ENCODE measurements at places on chromosomes 1 and 21.

DNA sequence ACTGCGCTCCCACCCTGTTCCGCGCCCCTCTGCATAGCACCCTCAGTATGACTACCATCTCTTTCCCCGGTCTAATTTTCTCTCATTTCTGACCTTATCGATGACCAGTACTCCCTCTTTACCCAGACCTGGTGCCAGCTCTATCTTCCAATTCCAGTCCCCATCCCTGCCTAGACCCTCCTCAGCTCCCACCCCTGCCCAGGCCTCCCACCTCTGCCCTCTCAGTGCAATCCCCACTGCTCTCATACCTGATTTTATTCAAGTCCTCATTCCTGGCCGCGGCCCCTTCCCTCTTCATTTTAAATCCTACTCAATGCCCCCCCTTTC lies 1.3 kb downstream of the USP24 start:
- no peak for DNase-seq

DNA sequence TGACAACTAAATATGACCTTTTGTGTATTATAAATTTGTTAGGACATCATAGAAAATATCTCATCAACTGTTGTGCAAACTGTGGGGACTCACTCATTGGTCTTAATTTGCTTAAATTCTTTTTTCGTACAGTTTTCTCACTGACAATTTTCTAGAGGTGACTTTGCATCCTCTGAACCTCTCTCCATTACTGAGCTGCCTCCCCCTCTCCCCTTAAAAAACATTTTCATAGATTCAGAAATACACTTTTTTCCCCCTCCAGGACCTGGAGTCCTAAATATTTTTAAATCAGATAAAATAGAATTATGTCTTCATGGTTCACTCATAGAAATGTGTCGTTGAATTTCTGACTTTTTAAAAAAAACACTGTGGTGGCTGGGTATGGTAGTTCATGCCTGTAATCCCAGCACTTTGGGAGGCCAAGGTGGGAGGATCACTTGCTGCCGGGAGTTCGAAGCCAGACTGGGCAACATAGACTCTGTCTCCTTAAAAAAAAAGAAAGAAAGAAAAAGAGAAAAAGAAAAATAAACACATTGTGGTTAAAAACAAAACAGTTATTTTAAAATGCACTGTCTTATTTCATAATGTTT lies 1.5 kb downstream of the CNST start:
- peak; percentile 60 for DNase-seq

DNA sequence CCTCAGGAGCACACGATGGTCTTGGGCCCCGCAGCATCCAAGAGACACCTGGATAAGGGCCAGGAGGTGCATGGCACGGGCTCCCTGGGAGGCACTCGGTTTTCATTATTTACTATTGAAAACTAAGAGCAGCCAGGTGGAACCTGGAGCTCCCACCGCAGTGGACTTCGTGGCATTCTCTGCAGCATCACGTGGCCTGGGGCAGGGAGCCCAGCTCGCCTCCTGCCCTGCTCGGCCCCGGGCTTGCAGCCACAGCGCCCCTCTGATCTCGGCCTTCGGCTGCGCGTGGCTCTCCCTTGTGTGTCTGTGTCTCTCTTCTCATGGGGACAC lies 121.6 kb downstream of the SIK1 start:
- DNase-seq, result no peak

- DNase-seq, result no peak
Observed at GRCh38 chr1:178973652-178974101, 52.0 kb upstream of the FAM20B start.

DNA sequence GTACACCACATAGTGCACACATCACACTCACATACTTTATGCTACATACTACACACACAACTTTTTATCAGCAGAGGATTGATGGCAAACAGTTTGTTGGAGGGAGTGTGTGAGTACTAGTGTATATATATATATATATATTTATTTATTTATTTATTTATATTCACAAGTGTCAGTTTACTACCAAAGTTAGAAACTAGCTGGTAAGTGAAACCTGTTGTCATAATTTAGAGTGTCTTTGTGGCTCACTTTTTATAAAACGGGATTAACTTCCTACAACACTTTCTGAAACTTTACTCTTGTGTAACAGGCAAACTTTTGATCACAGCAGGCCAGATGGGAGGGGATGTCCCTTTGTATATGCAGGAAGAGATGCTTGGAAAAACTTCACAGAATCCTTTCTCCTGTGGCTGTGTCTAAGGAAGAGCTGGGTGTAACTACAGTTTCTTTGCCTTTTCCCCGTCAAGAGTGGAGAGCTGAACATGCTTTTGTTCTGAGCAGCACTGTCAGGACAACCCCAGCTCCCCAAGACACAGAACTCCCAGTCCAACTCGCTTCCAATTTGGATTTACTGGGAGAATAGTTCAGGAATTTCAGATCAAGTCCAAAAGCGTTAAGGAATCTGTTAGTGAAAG lies 1.9 kb upstream of the SAMD13 start:
- DNase-seq, result no peak

DNA sequence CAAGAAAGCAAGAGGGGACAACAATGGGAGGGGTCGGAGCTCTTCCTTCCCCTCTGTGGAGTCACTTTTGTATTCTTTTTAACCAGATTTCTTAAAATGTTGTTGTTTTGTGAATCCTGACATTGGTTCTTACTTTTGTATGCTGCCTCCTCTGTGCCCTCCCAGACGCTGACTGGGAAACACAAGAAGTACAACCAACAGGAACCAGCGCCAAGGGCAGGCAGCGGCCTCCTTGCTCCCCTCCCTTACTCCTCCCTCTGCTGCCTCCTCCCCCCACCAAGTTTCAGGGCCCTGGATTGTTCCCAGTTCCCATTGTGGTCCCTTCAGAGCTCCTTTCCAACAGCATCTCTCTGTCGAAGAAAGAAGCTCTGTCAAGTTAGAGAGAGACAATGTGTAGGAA lies 111.1 kb downstream of the BRINP2 start:
- DNase-seq, result no peak

GRCh38 chr1:164953098-164953497 lies 394.1 kb downstream of the PBX1 start:
- DNase-seq, result no peak

DNA sequence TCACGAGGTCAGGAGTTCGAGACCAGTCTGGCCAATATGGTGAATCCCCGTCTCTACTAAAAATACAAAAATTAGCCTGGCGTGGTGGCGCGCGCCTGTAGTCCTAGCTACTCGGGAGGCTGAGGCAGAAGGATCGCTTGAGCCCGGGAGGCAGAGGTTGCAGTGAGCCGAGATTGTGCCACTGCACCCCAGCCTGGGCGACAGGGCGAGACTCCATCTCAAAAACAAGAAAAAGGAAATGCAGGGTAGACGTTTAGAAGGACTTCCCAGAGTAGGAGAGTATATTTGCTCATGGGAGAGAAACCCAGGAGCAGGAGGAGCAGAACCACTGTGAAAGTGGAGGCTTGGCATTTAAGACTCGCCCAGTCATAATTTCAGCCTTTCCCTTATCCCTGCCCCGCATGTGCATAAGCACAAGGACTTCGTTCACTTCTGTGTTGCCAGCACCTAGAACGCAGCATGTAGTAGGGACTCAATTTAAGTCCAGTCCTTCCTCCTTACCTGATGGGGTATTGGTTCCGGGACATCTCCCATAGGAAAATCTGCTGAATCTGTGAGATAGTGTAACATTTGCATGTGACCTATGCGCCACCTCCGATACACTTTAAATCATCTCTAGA lies 5.2 kb upstream of the MEF2D start:
- DNase-seq, result no peak

DNA sequence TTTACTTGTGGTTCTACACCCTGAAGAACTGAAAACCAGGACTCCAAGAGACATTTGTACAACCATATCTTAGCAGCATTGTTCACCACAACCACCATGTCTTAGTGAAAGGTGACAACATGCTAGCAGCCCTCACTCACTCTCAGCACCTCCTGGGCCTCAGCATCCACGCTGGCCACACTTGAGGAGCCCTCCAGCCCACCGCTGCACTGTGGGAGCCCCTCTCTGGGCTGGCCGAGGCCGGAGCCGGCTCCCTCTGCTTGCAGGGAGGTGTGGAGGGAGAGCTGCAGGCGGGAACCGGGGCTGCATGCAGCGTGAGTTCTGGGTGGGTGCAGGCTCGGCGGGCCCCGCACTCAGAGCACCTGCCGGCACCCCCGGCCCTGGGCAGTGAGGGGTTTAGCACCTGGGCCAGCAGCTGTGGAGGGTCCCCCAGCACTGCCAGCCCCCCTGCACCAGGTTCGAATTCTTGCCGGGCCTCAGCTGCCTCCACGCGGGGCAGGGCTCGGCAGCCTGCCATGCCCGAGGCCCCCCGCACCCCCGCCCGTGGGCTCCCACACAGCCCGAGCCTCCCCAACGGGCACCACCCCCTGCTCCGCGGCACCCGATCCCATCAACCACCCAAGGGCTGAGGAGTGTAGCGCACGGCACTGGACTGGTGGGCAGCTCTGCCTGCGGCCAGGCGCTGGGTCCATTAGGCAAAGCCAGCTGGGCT lies 9.2 kb downstream of the C1orf159 start:
- DNase-seq, result no peak

- no peak for DNase-seq
Observed at GRCh38 chr1:240343045-240343444, 251.4 kb downstream of the FMN2 start.

DNA sequence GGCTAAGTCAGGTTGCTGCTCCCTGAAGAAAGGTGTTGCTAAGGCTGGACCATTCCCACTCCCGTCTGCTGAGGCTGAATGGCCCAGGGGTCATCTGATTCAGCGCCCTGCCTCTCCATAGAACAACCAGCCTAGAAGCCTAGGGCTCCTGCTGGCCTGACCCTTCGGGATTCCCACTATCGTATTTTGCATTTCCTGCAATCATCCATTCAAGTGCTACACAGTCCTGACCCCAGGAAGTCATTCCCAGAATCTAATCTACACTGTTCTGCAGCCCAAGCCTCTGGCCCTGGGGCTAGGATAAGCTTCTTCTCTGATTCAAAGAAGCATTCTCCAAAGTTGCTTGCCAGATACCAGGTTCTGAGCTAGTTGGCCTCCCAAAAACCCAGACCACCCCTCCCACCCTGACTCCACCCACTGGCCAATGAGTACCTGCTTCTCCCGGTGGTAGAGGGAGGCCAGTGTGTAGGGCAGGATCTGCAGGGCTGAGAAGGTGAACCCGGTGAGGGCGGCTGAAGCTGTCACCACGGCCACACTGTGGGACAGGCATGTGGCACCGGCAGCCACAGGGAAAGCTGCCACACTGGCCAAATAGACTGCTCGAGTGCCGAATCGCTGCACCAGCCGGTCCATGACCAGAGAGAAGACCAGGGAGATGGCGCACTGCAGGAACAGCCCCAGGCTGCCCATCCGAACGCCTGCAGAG lies 18.7 kb downstream of the SLC45A3 start:
- DNase-seq, result no peak

GRCh38 chr1:21326861-21327344 lies 36.6 kb upstream of the ECE1 start:
- DNase-seq, result no peak

DNA sequence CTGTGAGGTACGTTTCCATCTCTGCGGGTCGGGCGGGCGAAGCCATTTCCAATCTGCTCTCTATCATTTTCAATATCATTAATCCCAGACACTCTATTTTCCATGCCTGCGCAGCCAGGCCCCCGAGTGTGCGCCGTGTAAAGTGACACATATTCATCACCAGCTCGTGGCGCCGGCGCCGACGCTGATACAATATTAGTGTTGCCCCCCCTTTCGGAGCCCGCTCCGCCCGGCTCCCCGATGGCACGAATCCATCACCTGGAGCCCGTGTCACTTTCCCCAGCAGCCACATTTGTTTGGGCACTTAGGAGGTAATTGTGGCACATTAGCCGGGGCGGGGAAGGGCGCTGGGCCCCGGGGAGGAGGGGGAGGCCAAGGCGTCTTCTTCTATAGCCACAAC lies 33.7 kb upstream of the DMBX1 start:
- DNase-seq, result no peak

DNA sequence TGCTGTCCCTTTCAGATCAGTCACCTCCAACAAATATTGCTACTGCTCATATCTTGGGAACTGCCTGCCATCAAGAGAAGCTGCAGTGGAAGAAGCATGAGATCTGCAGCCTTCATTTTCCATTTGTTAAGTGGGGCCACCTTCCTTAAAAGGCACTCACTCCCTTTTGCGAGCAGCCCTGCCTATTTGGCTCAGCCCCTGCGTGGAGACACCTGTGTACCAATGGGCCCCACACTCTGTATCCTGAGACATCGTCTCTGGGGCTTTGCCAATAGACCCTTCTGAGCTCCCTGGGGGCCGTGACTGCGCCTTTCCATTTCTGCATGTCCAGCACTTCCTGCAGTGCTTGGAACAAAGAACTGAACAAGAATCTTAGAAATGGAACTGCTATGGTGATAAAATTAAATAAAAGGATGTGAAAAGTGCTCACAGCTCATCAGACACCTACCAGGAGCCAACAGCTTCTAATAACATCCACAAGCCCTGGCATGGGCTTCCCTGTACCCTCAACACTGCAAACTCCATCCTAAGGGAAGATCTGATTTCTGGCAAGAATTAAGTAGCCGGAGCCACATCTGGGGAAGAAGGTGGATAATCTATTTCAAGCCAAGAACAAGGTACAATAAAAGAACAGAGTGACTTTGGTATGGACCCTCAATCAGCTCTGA lies 36.7 kb downstream of the PARP1 start:
- no peak for DNase-seq

DNA sequence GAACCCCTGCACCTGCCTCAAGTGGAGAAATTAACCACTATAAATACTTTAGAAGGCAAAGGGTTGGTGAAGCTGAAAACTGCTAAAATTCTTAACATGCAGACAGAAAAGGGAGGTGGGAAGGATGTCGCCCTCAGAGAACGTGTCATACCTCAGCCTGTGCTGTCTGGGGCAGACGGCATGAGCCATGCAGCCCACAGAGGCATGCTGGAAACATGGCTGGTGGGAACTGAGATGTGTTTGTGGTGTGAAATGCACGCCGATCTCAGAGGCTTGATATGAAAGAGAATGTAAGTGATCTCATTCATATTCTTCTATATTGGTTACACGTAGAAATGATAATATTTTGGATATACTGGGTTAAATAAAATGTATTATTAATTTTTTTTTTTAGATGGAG lies 16.3 kb downstream of the AGPAT3 start:
- no peak for DNase-seq

- peak; percentile 15 for DNase-seq
Observed at GRCh38 chr1:64960731-64961130, 5.6 kb downstream of the JAK1 start.

- peak; percentile 49 for DNase-seq
Observed at GRCh38 chr1:89460325-89460724, 64.3 kb upstream of the LRRC8B start.

GRCh38 chr21:36134803-36135390 lies at the start of gene CBR3:
Gene CBR3 (plus strand): TSS chr21:36135079. CDS start chr21:36135193, 114 bp downstream.
- DNase-seq, result no peak

- peak; percentile 79 for DNase-seq
Observed at GRCh38 chr1:198681252-198681651, 42.4 kb downstream of the PTPRC start.
